AG04450 (cell line): ENCODE measurements at places on chromosomes 4 and X.

DNA sequence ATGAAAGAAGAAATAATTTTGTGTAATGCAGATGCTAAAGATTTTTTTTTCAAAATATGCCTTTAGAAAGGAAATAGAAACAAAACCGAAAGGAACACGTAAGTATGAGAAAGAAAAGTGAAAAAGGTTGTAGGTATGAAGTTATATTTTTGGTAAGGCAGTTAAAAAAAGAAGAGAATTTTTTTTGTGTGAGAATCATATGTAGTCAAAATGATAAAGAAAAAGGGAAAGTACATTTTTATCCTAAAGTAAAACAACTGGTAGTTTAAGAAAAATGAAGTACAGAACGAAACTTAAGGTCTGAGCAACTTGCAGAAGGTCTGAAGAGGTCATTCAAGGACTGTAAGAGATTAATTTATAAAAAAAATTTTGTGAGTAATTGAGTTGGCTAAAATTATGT lies 164.0 kb upstream of the TRAM1L1 start:
- DNase-seq, result no peak

DNA sequence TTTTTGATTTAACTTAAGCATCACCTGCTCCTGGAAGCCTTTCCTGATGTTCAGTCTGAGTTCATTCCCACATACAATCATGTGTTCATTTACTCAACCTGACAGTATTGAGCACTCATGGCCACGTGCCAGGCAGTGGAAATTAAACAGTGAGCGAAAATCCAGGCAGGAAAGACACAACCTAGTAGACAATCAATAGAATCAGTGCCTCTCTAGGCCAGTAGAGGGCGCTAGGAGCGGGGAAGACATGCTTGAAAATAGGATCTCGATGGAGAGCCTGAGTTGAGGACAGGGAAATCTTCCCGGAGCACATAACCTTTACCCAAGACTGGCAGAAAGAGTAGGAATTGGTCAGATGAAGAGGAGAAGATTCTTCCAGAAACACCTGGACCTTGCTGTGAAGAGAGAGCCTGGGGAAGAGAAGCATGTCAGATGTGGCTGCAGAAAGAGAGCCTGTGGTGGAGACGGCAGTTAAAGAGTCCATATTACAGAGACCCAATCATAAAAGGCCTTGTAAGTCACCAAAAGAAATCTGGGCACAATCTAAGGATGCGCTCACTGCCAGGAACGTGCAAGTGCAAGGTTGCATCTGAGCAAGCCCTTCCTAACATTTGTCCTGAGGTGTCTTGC lies 103.5 kb downstream of the LDB2 start:
- no peak for DNase-seq

- no peak for DNase-seq
Measured at GRCh38 chr4:21952549-21952948, 4.0 kb upstream of the KCNIP4 start.

DNA sequence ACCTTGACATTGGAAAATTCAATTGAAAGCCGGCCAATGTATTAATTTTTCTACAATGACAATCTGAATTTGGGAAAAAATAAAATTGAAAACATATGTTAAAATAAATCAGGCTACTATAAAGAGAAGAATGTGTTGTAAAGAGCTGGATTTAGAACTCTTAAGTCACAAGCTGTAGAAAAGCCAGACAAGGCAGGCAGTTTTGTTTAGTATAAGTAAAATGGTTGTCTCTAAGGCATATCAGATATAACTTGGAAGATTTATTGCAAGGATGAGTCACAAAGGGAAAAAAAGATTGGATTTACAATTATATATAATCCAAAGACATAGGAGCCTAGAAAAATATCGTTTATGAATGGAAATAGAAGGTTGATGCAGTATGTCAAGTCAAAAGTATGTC lies 549.1 kb upstream of the EPHA5 start:
- no peak for DNase-seq

- DNase-seq, result no peak
Measured at GRCh38 chr4:55634417-55635128, 1.5 kb downstream of the NMU start.

- DNase-seq, result no peak
Measured at GRCh38 chr4:161767116-161767515, 396.7 kb downstream of the FSTL5 start.

GRCh38 chrX:72110051-72110875 lies 21.5 kb downstream of the RTL5 start:
- no peak for DNase-seq
